ENCODE measurements at places on chromosomes 6 and 20.

DNA sequence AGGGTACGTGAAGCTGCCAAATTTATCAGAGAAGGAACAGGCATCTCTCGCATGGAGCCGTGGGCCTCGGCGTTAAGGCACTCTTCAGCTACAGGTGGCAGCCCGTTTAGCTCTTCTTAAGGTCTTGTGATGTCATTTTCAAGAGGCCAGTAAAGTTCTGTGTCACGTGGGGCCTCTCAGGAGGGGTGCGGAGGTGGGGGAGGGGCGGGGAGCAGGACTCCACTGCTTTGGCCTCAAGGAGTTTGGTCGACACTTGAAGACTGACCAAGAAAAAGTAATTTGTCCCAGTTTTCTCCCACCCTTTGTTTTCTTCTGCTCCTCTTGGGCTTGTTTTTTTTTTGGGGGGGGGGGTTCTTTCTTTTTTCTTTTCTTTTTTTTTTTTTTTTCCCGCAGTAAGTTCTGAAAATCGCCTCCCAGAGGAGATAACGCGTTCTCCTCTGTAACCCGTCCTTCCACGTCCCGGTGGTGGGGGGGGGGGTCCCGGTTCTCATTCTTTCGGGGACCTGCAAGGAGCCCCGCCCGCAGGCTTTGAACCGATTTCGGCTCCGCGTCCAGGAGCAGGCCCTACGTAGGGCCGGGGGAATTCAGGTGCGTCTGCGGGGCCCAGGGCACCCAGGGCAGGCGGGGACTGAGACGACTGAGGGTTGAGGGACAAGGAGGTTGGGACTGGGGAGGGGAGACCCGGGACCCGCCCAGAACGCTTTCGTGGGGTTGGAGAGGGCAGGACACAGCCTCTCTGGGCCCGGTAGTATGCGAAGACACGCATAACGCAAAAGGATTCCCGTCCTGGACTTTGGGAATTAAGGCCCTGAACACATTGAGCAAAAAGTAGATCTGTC lies 26.0 kb downstream of the GPX6 start:
- no peak for DNase-seq

DNA sequence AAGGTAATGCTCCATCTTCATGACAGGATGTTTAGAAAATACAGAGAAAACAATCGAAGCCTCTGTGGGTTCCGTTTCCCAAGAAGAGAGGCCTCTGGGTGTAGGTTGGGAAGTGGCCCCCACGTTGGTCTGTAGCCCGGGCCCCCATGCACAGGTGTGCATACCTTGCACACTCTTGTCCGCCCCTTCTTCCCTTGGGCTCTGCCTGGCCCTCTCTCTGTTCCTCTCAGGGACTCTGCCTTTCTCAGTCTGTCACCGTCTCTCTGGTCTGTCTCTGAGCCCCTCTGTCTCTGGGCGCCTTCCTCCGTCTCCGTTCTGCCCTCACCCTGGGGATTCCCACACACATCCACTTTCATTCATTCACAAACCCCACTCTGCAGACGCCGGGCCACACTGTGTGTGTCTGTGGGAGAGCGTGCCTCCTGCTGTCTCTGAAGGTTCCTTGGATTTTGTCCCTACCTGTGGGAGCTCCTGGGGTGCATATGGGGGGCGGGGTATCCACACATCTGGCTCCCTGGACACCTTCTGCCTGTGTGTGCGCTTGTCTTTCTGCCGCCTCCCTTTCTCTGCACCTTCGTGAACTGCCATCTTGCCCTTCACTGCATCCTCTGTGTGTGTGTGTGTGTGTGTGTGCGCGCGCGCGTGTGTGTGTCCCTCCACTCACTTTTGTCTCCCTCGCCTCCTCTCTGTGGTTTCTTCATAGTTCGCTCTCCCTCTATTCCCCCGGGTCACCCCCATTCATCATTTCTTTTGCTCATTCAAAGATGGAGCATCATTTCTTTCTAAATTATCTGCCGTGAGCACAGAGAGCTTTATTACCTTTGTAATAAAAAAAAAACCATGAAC lies 75.3 kb downstream of the SRC start:
- no peak for DNase-seq

DNA sequence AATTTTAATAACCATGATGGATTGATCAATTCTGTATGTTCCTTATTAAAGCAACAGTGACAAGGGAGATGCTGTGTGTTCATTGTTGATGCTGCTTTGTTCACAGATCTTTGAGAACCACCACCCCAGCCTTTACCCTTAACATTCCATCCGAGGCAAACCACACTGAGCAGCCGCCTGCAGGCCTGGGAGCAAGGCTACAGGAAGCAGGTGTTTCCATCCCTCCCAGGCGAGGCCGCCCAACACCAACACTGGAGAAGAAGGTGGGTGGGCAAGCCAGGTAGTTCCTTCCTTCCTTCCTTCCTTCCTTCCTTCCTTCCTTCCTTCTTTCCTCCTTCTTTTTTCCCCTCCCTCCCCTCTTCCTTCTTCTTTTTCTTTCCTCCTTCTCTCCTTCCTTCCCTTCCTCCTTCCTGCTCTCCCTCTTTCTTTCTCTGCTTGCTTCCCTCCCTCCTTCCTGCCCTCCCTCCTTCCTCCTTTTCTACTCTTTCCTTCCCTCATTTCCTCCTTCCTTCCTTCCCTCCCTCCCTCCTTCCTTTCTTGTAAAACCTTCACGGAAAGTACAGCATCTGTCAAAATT lies 13.7 kb downstream of the TTLL2 start:
- no peak for DNase-seq

DNA sequence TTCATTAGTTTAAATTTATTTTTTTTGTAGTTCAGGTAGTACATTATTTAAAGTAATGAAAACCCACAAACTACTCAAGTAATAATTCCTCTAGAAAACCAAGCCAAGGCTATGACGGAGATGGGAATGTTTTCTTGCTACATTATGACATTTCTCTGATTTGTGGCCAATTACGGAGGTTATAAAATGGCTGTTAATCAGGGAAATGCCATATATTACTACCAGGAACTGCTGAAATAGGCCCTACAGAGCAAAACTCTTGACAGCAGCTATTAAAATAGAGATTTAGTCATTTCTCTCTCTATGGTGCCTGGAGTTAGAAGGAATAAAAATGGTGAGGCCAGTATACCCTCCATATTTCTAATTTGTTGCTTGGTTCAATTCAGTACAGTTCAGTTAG lies 280.0 kb downstream of the ARHGAP18 start:
- DNase-seq: no peak

- no peak for DNase-seq
Observed at GRCh38 chr6:105209950-105210706, 30.3 kb upstream of the POPDC3 start.

- no peak for DNase-seq
Observed at GRCh38 chr6:68368845-68369244, 266.2 kb upstream of the ADGRB3 start.

DNA sequence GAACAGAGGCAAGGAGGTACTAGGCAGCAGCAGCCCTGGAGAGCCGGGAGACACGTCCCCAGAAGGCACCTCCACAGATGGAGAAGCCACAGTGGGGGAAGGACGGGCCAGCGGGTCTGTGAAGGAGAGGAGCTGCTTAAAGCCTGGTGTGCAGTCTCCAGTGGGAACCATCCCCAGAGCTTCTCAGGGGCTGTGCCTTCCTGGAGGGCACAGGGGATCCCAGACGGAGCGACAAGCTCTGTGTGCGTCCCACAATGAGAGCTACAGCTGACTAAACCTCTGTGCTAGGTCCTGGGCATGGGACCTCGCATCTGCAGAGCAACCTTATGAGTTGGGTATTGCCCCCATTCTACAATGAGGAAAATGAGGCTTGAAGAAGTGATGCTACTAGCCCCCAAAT lies 50.7 kb downstream of the EZR start:
- DNase-seq: no peak

- DNase-seq: peak; percentile 68
Observed at GRCh38 chr6:27374824-27375612, 13.5 kb upstream of the ZNF391 start.

GRCh38 chr6:152356662-152357061 lies 280.5 kb downstream of the SYNE1 start:
- DNase-seq: no peak

GRCh38 chr6:108690326-108691049 lies 129.8 kb downstream of the FOXO3 start:
- DNase-seq: no peak

- DNase-seq: no peak
Observed at GRCh38 chr6:159045801-159046200, 1.0 kb upstream of the TAGAP start.

Measured in stimulated activated naive CD4-positive, alpha-beta T cell treated with Interleukin-2 at 50 U/mL for 16 hours (primary cell).